Effector memory CD4-positive, alpha-beta T cell (primary cell): ENCODE measurements at places on chromosomes 7 and 10.

DNA sequence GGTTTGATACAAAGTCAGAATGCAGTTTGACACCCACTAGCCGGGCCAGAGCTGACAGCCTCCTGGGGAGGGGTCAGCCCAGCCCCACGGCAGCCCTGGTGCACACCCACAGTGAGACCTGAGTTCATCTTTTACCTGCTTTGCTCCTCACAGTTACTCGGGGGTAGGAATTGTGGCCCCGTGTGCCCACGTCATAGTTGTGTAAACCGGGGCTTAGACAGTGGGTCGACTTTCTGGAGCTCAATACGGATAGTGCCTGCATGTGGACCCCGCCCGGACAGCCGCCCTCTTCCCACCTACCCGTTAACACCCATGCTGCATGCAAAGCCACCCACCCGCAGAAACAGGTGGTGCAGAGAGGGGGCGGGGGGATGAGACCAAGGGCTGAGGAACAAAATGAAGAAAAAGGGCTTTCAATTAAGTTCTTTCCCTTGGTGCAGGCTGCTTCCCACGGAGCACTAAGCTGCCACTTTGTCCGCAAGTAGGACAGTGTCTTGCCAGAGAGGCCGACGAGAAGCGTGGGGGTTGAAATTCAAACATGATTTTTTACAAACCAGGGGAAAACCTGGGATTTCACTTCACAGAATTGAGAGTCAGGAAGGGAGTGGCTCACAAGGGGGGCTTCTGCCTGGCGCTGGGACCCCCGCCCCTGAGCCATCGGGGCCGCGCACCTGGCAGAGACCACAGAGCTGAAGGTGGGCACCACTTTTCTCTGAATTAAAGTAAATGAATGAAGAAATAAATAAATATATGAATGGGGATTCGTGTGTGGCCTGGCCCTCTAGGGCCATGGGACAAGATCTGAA lies 24.6 kb upstream of the FOXL3 start:
- no peak overlapping the region for H3K27ac ChIP-seq
- no peaks in the 10 kb centered on the region for H3K36me3 ChIP-seq
- no peak overlapping the region for H3K4me3 ChIP-seq
- no peaks in the 10 kb centered on the region for H3K4me1 ChIP-seq
- H3K27me3 ChIP-seq = no peaks in the 10 kb centered on the region

GRCh38 chr7:126845331-126845730 lies 407.4 kb downstream of the GRM8 start:
- DNase-seq = no peak
- no peak overlapping the region for H3K4me3 ChIP-seq
- no peaks in the 10 kb centered on the region for H3K36me3 ChIP-seq
- H3K27ac ChIP-seq = no peak overlapping the region

DNA sequence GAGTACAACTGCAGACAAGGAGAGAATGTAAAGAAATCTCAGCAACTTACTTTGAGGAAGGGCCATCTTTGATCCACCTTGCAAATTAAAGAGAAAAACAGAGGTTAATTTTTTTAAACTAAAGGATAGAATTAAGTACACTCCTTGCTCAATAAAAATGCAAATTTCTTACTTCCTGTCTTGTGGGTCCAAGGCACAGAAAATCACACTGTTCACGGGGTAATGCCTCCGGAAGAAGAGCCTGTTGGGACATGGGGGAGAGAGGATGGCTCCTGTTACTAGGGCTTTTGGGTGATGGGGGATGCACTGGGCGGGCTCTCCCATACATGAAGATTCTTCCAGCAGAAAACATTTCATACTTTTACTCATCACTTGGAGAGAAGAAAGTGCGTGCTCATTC lies 301.8 kb downstream of the TNS3 start:
- no peak for DNase-seq
- no peaks in the 10 kb centered on the region for H3K4me1 ChIP-seq
- no peak overlapping the region for H3K4me3 ChIP-seq
- no peaks in the 10 kb centered on the region for H3K27me3 ChIP-seq
- no peaks in the 10 kb centered on the region for H3K36me3 ChIP-seq

DNA sequence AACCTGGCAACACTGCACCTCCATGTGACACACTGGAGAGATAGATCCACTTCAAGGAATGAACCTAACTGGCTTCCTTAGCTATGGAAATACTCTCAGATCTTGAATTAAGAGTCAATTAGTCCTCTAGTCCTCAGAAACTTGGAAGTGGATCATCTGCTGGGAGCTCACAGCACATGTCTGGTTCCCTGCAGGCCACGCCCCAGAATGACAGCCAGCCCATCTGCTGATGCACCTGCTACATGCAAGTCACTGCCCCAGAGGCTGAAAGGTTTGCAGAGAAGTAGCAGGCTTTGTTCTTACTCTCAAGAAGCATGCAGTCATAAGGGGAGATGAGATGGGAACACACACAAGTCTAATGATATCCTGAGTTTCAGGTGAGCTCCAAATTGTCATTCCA lies 275.9 kb downstream of the SKAP2 start:
- H3K27me3 ChIP-seq = no peaks in the 10 kb centered on the region
- H3K4me3 ChIP-seq = no peak overlapping the region
- no peaks in the 10 kb centered on the region for H3K36me3 ChIP-seq
- H3K4me1 ChIP-seq = no peaks in the 10 kb centered on the region
- no peak for DNase-seq

DNA sequence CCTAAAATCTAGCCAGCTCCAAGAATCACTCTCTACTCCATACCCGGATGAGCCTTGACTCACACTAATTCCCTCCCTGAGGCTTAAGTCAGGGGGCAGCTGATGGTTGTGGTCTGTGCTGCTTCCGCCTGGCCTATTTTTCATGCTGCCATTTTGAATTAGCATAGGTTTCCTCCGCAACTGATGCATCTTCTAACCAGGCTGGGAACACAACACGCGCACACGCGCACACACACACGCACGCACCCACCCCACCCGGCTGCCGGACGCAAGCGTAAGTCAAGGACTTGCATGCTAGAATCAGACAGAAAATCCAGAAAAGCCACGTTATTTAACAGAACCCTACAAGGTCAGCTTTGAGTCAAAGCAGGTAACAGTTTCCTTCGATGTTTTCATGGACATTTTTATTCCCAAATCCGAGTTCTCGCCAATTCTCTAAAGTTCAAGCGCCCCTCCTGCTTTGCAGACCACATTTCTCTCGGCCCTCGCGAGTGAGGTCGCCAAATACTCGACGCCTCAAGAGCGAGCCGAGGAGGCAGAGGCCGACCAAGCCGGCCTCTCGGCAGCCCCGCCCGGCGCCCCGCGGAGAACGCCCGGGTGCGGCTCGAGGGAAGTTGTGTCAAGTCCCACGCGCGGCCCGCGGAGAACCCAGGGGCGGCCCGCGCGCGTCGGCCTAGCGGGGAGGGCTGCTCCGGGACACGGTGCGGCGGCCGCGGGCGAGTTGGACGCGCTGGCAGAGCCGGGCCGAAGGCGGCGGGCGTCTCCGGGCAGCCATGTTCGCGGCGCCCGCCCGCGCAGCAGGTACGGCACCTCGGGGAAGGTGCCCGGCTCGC lies 961 bp downstream of the SCRN1 start:
- no peaks in the 10 kb centered on the region for H3K36me3 ChIP-seq
- peaks cover 24% of the 10 kb centered on the region for H3K27me3 ChIP-seq
- H3K27ac ChIP-seq = no peak overlapping the region
- peak overlapping the region; percentile 74 for H3K4me3 ChIP-seq
